Daoy (cell line): ENCODE measurements at places on chromosomes 3 and 15. TPM values are rescaled to one million over a fixed set of nuclear protein-coding genes. Genes with fewer than 3 reads are reported as not detected.

DNA sequence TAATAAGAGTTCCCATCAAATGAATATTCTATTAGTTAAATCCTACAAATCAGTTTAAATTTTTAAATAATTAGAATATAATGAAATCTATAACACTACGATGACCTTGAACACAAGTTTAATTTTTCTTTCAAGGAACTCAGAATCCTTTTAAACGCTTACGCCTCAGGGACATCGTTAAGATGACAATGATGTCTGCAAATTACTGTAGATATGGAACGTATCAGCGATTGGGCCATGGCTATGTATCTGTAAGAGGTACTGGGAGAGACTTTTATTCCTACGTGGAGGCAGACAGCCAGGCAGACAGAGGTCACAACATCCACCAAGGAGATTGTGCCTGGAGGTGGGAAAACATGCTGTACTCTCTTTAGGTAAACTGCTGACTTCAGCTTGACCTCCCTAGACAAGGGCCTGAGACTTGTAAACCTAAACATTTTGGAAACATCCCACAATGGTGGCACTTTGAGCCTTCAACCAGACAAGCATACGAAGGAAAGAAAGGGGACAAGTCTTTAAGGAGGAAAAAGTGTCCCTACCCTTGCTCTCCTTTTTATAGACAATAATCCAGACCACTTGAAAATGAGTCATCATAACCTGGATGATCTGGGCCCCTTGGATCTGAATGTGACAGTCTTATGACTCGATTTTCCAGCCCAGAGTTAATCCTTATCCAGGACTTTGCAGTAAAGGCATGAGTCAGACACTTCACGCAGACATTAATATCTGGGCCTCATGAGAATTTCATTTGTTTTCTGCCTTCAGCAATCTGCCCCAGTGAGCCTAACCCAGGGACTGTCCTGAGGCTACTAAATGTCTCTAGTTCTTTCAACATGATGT is 6.8 kb upstream of the LDHAL6B start:
- peak; percentile 68 for DNase-seq

GRCh38 chr3:13403847-13404246 is 16.3 kb downstream of the NUP210 start:
- DNase-seq = no peak

DNA sequence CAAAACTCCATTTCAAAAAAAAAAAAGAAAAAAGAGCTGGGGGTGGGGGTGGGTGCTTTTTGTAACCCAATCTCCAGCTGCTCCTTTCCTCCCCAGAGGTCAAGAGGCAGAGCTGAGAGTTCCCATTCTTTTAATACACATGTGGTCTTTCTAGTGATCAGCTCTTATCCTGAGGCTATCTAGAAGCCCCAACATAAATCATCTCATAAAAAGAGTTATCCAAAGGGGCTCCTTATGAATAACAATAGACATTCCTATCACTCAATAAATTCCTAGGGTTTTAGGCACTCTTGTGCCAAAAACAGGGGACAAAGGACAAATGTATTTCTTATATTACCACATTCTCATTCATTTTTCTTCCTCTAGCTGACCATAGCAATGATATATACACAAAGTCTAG is 25.1 kb upstream of the GAP43 start:
- DNase-seq = no peak

DNA sequence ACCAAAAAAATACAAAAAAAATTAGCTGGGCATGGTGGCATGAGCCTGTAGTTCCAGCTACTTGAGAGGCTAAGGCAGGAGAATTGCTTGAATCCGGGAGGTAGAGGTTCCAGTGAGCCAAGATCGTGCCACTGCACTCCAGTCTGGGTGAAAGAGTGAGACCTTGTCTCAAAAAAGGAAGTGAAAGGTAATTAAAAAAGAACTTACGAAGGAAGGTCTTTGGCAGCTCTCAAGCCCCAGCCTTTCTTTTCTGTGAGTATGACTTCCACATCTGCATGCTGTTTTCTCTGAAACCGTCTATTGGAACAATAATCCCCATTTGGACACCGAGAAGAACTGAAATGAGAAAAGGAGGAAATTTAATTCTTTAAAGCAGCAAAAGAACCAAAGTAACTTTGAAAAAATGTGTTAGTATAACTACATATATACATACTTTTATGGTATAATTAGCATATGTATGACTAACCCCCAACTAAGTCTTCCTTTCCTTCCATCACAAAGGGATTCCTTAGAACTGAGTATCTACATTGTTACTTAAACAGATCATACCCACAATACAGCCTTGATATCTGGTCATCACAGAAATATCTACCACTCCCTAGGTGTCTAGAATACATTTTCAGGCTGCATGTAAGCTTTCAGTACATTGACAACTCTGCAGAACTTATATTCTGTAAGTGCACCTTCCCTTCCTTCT is 50.1 kb downstream of the SETD2 start:
- DNase-seq = peak; percentile 40

DNA sequence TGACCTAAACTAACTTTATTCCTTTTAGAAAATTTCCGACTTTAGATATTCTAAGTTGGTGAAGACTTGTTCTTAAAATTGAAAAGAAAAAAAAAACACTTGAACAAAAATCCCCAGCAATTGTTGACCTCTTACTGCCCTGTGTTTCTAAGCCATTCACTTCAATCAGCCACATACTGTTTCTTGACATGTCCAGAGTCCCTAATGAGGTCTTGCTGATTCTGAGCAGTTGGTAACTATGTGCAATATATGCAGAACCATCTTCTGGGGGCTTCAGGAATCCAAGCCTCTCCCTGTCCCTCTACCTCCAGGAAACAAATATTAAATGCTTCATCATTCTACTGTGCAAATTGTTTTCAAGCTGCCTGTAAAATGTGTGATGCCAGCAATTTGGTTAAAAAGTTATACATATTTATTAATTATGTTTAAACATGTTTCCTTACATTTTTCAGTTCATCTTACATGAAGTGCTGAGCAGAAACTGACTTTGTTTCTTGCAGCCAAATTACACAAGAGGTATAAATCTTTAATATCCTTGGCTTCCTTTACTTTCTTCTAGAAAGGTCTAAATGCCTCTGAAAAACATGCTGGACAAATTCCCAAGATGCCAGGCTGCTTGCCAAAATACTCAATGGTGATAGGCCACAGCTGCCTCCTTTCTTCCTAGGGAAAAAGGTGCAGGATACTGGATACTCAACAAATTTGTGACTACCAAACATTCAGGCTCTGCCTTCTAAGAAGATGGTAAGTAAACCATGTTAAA is 19.8 kb upstream of the GYG1 start:
- no peak for DNase-seq

Gene SHISA5
- 55.2 and 59.1 TPM in 2 replicates for total RNA-seq

DNA sequence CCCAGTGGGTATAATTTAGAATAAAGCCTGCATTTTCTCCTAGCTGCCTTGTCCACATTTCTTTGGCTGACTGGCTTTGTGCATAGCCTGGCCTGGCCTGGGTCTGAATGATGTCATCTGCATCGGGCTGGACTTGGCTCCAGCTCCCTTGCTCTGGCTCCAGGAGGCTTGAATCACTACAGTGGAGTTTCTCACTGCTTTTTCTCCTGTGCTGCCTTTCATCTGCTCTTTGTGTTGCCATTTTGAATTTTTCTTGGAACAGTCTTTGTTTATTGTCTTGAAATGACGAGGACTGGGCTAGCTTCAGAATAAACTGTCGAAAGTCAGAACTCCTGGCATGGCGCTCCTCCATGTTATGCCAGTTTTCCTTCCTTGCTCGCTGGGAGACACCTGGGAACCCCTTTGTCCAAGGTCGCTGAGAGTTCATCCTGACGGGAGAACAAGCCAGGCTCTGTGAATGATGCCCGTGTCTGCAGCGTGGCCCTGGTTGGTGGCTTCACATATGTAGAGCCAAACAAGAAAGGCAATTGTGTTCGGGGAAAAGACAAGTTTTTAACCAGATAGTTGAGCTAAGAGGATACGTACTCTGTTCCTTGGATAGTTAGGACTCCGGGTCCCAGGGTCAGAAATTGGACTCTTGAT is 258.9 kb downstream of the PDZRN3 start:
- DNase-seq = peak; percentile 13

Gene DPPA2
- total RNA-seq = 0.34 and 0.68 TPM in 2 replicates

GRCh38 chr3:128950223-128950938 is 43.5 kb downstream of the CFAP92 start:
- DNase-seq = peak; percentile 52

Gene CTXN2
- not detected in 2 replicates for total RNA-seq

DNA sequence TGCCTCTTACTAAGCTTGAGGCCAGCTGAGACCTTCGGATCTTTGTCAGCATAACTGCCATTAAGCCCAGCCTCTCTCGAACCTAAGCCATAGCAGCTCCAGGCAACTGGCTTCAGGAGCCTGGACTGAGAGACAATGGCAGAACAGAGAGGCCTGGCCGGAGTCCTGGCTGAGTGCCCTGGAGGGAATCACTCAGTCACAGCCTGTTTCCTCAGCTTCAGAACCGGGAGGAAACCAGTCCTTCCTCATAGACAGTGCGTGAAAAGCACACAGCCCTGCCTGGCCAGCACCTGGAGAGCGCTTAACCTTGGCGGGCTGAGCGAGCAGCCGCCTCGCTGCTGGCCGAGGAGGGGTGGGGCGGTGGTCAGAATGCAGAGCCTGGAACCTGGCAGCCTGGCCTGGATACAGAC is 21.6 kb downstream of the RNU5B-1 start:
- no peak for DNase-seq

DNA sequence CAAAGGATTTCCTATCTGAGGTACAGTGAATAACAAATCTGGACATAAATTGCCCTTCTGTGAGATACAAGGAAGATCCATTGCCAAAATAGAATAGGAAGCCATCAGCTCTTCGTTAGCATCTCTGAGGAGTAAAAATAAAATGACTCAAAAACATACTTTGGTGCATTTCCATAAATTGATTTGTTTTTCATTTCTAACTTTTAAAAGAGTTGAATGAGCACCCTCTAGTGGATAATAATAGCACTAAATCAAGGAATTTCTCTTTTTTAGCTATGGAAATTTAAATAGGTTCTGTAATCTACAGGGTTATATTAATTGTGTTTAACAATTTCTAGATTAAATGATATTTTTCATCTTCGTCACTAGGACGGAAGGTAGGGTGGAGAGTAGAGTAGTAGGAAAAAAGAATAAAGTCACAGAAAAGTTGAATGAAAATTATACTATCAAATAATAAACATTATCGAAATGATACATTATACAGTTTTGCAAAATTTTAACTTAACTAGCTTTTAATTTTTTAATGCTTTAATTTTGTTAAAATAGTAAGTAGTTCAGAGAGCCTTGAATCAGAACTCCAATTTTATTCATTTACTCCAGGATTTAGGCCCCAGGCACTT is 6.4 kb downstream of the NSUN3 start:
- DNase-seq = no peak

- DNase-seq = no peak
These were observed 5.5 kb upstream of the ZNF35 start for GRCh38 chr3:44643024-44643423.

GRCh38 chr15:57580866-57581265 is 10.8 kb upstream of the MYZAP start:
- no peak for DNase-seq

GRCh38 chr3:181521831-181522230 is 189.9 kb upstream of the SOX2 start:
- no peak for DNase-seq

Gene FGD5
- total RNA-seq = 6.1 and 7.0 TPM in 2 replicates

GRCh38 chr3:11924518-11924917 is 77.8 kb upstream of the TAMM41 start:
- no peak for DNase-seq

DNA sequence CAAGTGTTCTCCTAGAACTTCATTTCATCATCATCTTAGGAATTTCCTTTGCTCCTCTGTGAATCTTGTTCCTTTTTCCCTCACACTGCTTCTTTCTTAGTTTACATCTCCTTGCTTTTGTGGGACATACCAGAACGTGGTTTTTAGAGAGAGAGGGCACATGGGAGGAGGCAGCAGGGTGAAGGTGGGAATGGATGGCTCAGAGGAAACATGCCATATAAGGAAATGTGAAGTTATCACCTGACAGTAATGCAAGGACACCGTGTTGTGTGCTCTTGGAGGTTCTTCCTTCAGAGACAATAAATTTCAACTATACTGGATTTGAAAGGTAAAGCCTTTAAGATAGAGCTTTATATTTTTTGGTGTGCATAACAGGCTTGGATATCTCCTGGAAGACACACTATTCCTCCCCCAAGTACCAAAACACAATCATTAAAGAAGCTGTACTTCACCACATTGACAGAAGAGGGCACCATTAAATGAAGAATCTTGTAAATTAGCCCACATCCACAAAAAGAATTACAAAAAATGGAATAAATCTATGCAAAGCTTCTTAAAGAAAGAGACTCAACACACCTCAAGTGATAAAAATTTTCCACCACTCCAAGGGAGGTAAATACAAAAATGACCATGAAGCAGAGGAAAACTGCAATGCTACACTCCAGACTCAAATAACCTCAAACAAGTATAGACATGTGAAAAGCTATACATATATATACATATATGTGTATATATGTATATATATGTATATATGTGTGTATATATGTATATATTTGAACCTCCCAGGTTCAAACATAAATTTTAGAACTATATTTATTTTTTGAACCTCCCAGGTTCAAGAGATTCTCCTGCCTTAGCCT is 26.1 kb downstream of the RPL39L start:
- no peak for DNase-seq

Gene RLBP1
- total RNA-seq = not detected in 2 replicates

GRCh38 chr15:96361309-96362010 is 31.0 kb downstream of the NR2F2 start:
- DNase-seq = no peak

Gene HCN4
- total RNA-seq = 0.09 TPM in 1 of 2 replicates, not detected in the other

GRCh38 chr15:41546851-41547786 is 3.1 kb upstream of the RPAP1 start:
- DNase-seq = peak; percentile 78

GRCh38 chr15:63052961-63053698 is 10.6 kb downstream of the TPM1 start:
- DNase-seq = peak; percentile 55

DNA sequence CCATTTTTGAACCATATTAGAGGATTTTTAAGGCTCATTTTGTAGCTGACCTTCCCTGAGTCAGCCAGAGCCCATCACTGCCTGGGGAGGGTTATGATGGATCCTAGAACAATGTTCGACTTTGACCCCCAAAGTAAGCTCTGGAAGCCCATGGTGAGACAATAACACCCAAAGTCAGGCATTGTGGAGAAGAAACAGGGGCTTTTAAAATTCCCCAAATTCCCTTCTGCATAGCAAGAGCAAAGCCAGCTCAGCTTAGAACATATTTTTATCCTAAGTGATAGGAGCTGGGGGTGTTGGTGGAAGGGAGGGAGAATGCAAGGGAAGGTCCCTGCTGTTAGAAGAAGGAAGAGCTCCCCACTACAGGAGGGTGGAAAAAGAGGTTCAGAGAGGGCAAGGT is 4.0 kb downstream of the ITGA11 start:
- DNase-seq = no peak

GRCh38 chr3:13513913-13514517 is 33.9 kb downstream of the HDAC11 start:
- no peak for DNase-seq

Gene CEMIP
- total RNA-seq = 2.7 and 5.1 TPM in 2 replicates

- no peak for DNase-seq
These were observed 76.4 kb upstream of the SLC4A7 start for GRCh38 chr3:27560484-27561056.

GRCh38 chr3:15385901-15386653 is 41.3 kb downstream of the METTL6 start:
- no peak for DNase-seq
